Adrenal gland (tissue), 19 donors: ENCODE measurements at places on chromosomes 7 and 10.
A peak's percentile ranks its signal among the peaks of the same experiment; 100 is the strongest.

DNA sequence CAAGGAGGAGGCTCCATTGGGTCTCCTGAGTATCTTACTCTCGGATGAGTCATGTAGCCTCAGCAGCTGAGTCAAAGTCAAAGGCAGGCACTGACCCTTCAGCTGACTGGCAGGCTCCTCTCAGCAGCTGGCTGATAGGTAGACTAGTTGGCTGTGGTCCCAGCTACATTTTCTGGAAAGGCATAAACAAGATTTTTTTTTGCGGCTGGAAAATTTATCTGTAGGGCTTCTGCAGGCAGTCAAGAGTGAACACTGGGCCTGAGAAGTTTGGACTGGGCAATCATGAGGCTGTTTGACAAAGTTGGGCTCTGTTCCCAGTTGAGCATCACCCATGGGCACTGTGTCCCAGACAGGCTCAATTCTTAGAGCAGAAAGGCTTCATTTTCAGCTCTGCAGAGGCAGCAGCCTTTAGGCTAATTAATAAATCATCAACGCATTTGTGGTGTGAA is 796.2 kb downstream of the CCSER2 start:
- peak; percentile 55 for DNase-seq

DNA sequence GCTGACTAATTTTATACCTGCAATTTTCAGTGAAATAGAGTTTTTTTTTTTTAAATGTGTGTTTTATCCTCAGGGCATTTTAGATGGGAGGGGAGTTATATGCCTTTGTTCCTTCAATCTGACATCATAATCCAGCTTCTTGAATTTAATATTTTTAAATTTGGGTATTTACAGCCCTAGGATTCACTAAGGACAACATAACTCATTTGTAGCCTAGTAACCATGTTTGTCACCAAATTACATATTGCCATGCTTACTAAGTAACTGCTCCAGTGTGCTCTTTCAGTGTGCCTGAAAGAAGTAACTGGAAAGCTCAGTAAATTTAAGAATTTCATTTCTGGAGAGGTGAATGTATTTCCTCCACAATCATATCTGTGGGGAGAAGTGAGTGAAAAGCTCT is 56.8 kb upstream of the DGKB start:
- DNase-seq: no peak

- DNase-seq: no peak
Observed at GRCh38 chr10:31166606-31167005, 134.9 kb upstream of the ZNF438 start.

GRCh38 chr7:17071866-17072265 is 190.1 kb upstream of the AGR3 start:
- no peak for DNase-seq

- no peak for DNase-seq
Observed at GRCh38 chr7:74217455-74218342, 7.9 kb downstream of the LAT2 start.

- DNase-seq: no peak
Observed at GRCh38 chr7:125025620-125026019, 96.0 kb upstream of the POT1 start.

DNA sequence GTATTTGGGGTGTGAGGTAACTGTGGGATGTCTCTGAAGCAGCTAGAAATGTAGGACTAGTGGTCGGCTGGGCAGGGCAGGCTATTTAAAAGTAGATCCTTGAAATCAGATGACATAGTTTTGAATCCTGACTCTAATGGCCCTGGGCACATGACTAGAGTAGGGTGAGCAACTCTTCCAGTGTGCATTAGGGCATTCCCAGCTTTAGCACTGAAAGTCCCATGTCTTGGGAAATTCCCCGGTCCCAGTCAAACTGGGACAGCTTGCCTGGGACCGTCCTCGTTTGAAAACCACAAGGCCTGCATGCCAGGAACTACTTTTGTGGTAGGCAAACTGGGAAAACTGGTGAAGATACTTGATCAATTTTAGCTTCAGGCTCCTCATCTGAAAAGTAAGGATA is 255.3 kb downstream of the PTEN start:
- no peak for DNase-seq

GRCh38 chr10:76139431-76139830 is 708.0 kb downstream of the LRMDA start:
- no peak for DNase-seq

DNA sequence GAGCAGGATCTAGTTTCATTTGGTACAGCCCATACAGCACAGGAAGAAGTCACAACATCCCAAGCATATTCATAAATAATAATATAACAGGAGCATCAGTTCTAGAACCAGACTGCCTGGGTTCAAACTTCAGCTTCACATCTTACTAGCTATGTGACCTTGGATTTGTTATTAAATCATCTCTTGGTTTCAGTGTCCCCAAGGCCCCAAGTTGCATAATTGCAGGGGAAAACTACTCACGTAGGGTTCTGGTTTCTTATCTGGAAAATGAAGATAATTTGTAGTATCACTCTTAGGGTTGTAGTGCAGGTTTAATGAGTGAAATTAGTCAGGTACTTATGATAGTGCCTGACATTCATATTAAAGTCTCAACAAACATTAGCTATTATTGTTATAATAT is 5.5 kb upstream of the IQUB start:
- peak; percentile 45 for DNase-seq
